ENCODE measurements at places on chromosomes 12 and 14.

DNA sequence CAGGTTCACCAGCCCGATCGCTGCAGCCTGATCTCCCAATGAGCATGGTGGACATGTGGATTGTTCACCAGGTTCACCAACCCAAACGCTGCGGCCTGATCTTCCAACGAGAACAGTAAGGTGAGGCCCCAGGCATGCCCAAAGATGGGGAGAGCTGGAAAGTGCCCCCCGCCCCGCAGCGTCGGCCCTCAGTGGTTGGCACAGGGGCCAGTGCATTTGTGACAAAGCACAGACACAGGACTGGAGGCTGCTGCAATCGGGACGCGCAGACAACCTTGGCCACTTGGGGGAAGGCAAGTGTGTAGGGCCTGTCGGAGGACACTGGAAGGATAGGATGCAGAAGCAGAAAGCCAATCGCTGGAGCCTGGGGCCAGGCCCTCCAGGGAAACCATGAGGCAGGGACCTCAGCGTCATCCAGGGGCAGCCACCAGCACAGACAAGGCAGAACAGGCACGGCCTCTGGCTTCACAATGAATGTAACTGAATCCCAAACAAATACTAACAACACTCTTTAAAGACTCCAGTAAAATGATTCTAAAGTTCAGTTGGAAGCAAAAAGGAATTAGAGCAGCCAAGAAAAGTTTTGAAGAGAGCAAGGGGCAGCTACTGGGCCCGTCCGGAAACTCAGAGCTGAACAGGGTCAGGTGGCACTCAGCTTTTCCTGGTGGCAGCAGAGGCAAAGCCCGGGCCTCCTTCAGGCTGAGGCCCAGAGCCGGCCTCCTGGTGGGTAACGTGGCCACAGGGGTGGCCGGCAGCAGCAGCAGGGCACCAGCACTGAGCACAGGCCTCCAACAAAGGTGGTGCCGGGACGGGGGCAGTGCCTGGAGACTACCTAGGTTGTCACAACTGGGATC is 13.3 kb downstream of the BRF1 start:
- no peak for DNase-seq

GRCh38 chr12:5510251-5510805 is 78.4 kb downstream of the NTF3 start:
- no peak for DNase-seq

DNA sequence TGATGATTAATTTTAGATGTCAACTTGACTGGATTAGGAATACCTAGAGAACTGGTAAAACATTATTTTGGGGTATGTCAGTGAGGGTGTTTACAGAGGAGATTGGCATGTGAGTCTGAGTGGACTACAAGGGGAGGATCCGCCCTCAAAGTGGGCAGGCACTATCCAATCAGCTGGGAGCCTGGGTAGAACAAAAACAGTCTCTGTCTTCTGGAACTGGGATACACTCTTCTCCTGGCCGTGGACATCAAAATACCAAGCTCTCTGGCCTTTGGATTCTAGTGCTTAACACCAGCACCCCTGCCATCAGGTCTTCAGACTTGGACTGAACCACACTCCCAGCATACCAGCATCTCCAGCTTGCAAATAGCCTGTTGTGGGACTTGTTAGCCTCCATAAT is 4.4 kb upstream of the SCAF11 start:
- no peak for DNase-seq

- DNase-seq: peak; percentile 3
Measured at GRCh38 chr12:2138871-2139308, 86.1 kb downstream of the CACNA1C start.

GRCh38 chr12:131795064-131795463 is 33.1 kb upstream of the MMP17 start:
- DNase-seq: no peak

DNA sequence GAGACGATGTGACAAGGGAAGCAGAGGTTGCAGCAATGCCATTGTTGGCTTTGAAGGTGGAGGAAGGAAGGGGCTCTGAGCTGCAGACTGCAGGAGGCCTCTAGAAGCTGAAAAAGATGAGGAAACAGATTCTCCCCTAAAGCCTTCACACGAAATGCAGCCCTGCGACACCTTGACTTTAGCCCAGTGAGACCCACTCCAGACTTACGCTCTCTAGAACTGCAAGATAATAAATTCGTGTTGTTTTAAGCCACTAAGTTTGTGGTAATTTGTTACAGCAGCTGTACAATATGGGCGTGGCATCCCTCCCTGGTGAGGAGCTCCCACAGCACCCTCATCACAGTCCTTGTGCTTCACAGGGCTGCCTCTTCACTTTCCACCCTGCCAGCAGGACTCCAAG is 53.2 kb downstream of the GOLGA5 start:
- no peak for DNase-seq

DNA sequence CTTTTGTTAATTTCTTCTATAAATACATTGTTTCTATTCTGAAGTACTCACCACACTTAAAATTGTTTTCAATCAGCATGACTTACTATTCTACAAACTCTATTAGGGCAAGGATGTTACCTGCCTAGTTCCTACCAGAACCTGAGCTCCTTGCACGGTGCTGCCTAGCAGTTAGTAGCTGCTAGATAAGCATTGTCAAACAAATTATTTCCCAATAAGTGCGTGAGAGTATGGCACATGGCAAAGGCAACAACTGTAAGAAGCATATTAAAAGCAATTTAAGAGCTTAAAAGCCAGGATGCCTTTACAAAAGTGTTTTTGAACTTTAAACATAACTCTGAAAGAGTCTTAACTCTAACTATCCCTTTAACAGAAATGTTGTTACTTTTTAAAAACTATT is 8.2 kb upstream of the LYZ start:
- no peak for DNase-seq

DNA sequence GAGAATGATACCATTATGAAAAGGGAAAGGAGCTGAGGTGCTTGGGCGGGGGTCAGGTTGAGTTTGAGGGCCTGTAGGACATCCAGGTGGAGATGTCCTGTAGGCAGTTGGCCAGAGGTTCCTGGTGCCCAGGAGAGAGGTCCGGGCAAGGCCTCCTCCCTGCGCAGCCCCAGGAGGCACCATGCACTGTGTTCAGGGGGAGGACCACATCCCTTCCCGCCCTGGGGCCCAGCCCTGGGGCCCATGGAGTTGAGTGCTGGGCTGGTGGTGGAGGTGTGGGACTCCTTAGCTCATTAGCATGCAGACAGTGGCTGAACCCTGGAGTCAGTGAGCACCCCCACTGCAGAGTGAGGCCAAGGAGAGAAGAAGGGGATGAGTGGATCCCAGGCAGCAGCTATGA is 5.7 kb upstream of the FAIM2 start:
- no peak for DNase-seq

- peak; percentile 35 for DNase-seq
Measured at GRCh38 chr14:50023671-50024490, 92.5 kb downstream of the VCPKMT start.

DNA sequence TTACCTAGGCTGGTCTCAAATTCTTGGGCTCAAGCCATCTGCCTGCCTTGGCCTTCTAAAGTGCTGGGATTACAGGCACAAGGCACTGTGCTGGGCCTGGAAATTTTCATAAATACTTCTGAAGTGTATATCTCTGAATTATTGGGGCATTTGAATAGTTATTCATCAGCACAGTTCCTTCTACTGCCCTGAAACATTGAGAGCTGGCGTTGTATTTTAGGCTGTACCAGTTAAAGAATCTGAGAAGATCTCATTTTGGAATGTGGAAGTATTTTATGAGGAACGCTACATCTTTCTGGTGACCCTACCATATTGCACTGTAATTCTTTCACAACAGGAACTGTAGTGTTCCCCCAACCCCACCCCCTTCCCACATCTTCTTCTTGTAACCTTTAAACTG is 349.0 kb upstream of the RGS6 start:
- no peak for DNase-seq

DNA sequence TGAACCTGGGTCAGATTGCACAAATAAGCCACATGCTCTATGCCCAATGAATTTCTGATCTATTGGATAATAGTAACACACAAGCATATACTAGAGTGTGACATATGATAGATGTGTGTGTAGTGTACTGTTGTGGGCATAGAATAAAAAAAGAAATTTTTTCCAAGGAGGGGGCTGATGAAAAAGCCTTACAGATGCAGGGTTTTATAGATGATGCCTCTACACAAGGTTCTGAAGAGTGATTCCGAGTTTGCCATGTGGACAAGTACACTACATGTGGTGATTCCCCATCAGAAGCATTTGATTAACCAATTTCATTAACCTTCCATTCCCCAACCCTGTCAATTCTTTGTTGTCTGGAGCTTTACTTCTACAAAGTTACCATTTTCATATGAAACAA is 45.3 kb downstream of the CPM start:
- DNase-seq: no peak

- DNase-seq: peak; percentile 35
Measured at GRCh38 chr12:131830335-131830913, 2.2 kb downstream of the MMP17 start.

DNA sequence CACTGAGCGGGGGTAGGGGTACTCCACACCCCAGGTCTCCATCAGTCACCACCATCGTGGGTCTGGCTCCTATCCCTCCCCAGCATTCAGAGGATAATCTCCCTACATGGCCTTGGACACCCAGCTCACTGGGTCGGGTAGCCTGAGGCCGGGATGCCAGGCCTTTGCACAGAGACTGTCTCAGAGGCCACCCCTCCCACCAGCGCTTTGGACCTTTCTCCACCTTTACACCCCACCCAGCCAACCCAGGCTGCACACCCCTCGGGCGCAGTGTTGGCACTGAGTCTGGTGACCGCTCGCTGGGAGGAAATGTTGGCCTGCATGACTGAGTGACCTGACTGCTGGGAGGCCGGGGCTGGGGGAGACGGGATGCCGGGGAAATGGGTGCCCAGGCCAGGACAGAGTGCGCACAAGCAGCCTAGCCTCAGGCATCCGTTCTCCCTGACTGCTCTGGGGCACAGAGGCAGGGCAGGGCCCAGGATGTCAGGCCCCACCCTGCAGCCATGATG is 10.6 kb upstream of the LBHD2 start:
- DNase-seq: peak; percentile 96

- no peak for DNase-seq
Measured at GRCh38 chr12:124921200-124922031, 7.0 kb upstream of the UBC start.

GRCh38 chr14:46279327-46279726 is 372.3 kb downstream of the RPL10L start:
- DNase-seq: no peak

GRCh38 chr12:73998894-73999293 is 538.7 kb upstream of the ATXN7L3B start:
- no peak for DNase-seq

GRCh38 chr12:109517619-109518018 is 40.2 kb downstream of the UBE3B start:
- DNase-seq: no peak

DNA sequence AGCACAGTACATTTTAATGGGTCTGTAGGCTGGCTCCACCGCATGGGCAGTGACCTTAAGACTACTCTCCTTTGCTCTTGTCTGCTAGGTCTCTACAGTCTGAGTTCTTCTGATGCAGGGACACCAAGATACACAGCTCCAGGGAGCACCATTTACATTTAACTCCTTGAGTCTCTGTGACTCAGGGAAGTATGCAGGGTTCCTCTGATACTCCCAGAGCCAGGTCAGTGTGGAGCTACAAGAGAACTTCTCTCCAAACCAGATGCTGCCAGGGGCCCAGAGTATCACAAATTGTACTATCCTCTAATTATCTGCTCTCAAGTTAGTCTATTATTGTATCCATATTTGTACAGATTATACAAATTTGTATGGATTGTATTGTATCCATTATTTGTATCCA is 15.2 kb downstream of the ZFP36L1 start:
- no peak for DNase-seq

- no peak for DNase-seq
Measured at GRCh38 chr12:39830171-39830570, 210.6 kb upstream of the ABCD2 start.

DNA sequence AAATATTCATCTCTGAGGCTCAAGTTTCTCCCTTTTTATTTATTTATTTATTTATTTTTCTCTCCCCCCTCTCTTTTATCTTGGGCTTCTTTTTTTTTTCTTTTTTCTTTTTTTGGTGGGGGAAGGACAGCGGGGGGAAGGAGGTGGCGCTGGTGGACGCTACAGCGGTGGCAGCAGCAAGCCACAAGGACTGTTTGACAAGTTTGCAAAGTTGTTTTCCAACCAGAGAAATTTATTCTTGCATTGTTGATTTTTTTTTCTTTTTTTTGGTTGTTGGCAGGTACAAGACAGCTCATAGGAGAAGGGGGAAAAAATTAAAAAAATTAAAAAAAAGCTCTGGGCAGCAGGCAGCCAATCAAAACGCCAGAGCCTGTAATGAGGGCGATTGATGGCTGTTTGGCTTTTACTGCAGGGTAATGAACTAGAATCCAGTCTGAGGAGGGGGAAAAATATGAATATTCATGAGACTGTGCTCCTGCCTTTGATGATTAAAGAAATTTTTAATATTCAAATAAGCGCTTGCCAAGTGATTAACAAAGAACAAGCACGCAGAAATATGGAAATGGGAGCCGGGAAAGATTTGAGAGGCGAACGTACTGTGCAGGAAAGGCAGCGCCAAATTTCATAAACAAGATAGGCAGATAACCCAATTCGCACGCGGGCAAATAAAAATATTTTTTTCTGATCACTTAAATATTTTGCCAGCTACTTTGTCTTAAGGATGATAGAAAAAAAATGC is 36.2 kb downstream of the BCL11B start:
- DNase-seq: no peak

DNA sequence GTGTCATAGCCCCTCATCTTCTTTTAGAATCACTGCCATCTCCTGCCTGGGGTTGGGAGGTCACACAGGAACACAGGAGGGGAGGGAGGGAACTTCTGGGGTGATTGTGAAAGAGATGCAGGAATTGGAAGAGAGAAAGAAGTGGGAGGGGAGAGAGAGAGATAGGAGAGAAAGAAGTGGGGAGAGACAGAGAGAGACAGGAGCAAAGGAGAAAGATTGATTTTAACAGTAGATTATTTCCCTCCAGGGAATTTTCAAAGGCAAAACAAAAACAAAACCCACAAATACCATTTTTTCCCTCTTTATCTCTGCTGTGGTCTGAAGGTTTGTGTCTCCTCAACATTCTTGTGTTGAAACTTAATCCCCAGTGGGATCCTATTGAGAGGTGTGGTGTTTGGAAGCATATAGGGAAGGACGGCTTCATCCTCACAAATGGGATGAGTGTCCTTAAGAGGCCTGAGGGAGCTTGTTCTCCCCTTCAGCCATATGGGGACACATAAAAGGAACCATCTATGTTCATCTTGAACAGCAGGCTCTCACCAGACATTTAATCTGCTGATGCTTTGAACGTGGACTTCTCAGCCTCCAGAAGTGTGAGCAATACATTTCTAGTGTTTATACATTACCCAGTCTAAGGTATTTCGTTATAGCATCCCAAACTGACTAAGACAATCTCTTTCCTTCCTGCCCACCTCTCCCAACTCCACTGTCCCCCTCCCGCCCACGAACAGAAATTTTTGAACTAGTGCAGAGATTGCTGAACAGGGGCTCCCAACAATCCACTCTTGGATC is 134.9 kb upstream of the MAX start:
- DNase-seq: no peak

GRCh38 chr14:76274324-76274723 is 101.6 kb upstream of the ESRRB start:
- DNase-seq: no peak

DNA sequence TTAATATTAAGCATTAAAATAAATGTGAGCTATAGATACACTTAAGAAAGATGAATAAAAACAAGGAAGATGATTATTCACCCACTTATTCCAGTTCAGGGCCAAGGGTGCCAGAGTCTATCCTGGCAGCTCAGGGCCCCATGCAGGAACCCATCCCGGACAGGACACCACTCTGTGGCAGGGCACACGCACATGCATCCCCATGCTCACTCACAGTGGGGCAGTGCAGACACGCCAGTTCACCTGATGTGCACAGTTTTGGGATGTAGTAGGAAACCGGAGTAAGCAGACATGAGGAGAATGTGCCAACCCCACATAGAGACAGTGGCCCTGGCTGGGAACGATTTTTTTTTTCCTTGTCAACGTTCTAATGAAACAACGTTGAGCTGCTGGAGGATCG is 47.2 kb downstream of the DICER1 start:
- no peak for DNase-seq
